Thoracic aorta (tissue), 2 donors: ENCODE measurements at places on chromosomes 2 and 18.

GRCh38 chr2:28004086-28004485, 113.6 kb downstream of the BABAM2 start:
- no peak for DNase-seq

- no peak for DNase-seq
These were observed 16.5 kb upstream of the CYTIP start for GRCh38 chr2:157460384-157460837.

DNA sequence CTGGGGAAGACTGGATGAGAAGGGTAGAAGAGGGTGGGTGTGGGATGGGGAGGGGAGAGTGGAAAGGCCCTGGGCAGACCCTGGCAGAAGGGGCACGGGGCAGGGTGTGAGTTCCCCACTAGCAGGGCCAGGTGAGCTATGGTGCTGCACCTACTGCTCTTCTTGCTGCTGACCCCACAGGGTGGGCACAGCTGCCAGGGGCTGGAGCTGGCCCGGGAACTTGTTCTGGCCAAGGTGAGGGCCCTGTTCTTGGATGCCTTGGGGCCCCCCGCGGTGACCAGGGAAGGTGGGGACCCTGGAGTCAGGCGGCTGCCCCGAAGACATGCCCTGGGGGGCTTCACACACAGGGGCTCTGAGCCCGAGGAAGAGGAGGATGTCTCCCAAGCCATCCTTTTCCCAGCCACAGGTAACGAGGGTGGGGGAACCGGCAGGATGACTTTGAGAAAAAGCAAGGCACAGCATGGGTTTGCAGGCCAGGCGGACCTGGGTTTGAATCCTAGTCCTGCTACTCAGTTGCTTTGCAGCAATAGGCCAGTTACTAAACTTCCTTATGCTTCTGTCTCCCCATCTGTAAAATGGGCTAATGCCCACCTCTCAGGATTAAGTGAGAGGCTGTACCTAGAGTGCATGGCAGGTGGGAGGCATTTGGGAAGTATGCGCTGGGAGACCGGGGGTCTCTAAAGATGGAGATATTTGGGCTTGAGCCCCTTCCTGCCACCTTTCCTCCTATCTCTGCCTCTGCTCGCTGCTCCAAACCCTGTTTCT, at the start of gene INHA:
TSS of gene INHA (plus strand) at position 74 of the 765 bp plus-strand sequence. CDS start at position 139, 65 bp downstream.
- DNase-seq = no peak

DNA sequence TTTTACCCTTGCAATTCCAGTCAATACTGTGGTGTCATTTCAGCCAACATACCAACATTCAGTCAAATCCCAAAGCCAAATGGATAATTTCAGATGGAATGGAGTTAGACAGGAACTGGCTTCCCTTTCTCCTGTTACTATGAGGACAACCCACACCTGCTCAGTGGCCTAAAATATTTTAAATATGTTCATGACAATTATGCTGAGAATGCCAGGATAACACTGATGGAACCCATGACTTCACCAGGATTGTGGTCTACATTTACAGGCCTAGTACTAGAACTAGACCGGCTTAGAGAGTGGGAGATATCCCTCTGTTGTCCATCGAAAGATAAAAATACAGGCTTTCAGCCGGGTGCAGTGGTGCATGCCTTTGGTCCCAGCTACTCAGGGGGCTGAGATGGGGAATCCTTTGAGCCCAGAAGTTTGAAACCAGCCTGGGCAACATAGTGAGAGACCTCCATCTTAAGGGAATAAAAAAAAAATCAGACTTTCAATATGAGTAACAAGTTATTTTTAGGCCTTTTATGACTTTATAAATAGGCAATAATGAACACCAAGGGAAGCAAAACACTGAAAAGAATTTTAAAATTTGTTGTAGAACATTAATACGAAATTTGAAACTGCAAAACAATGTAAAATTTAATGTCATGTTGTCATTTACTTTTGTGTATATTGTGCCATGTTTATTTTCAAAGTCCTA, 14.2 kb downstream of the GPATCH11 start:
- no peak for DNase-seq

DNA sequence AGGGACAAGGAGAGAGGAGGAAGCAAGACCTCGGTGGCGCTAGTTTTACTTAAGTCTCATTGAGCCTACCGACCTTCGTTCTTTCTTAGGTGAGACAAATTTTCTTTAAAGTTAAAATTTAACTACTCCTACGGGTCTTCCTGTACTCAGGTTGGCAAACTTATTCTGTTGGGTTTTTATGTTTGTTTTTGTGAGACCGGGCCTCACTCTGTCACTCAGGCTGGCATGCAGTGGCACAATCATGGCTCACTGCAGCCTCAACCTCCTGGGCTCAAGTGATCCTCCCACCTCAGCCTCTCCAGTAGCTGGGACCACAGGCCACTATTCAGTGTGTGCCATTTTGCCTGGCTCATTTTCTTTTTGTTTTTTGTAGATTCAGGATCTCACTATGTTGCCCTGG, 189.0 kb downstream of the TNS1 start:
- no peak for DNase-seq

DNA sequence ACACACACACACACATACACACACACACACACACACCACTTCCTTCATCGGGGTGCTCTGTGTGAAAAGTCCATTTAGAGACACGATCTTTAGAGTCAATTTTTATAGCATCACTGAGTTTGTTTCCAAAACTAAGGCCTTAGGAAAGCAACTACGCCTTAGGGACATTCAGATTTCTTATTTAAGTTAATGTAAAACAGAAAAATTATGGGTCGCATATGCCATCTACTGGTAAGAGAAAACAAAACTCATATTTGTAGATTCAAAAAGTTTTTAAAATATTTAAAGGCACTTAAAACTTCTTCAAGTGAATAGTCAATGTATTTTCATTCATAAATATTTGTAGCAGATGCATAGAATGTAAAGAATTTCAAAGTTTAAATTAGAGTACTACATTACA, 166.2 kb downstream of the ATAD2B start:
- DNase-seq = no peak

DNA sequence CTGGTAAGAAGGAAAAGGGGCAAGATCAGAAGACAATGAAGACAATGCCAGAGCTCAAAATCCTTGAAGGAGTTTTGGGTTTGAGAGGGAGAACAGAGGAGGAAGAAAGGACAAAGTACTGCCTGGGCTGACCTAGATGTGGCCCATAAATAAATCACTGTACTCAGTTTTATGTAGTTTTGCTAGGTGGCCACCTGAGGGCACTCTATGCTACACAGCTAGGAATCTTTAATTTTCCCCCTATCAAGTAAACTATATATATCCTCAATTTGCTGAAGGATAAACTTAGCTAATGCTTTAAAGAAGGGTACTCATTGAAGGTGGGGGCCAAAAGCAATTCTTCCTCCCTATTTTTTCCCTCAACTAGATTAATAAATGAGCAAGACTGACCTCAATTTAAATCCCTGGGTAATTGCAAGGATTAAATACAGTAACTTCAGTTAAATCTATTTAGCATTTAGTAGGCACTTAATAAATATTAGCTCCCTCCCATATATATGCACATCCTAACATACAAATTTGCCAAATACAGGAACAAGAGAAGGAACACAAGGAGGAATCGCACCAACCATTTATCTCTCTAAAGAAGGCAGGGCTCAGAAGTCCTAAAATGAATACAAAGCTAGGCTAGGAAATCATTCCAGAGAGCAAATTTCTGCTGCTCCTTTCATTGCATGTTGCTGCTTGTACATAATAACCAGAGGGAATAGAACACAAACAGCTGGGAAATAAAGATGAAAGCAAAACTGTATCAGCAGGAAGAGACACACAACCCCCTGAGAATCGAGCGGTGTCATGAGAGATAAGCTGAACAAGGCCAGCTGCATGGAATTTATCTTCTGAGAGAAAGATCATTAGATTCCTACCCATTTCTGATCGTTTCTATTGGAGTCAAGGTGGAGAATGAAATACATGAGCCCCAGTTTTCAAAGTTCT, 540.1 kb downstream of the NRXN1 start:
- no peak for DNase-seq

DNA sequence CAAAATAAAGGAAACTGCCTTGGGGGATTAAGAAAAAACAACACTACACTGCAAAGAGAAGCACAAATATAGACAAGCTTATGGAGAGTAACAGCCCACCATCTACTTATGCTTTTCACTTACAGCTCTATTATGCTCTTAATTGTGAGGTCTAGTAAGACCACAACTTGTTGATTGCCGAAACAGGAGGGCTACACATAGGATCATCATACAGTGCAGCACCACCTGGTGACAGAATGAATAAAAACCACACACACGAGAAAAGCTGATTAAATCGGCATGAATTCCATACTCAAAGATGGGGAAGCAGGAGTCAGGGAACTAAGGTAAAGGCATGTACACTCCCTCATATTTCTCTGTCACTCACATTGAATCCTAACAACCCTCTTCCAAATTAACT, 259.2 kb downstream of the IKZF2 start:
- no peak for DNase-seq

GRCh38 chr2:39849064-39849463, 70.0 kb upstream of the THUMPD2 start:
- DNase-seq = no peak

DNA sequence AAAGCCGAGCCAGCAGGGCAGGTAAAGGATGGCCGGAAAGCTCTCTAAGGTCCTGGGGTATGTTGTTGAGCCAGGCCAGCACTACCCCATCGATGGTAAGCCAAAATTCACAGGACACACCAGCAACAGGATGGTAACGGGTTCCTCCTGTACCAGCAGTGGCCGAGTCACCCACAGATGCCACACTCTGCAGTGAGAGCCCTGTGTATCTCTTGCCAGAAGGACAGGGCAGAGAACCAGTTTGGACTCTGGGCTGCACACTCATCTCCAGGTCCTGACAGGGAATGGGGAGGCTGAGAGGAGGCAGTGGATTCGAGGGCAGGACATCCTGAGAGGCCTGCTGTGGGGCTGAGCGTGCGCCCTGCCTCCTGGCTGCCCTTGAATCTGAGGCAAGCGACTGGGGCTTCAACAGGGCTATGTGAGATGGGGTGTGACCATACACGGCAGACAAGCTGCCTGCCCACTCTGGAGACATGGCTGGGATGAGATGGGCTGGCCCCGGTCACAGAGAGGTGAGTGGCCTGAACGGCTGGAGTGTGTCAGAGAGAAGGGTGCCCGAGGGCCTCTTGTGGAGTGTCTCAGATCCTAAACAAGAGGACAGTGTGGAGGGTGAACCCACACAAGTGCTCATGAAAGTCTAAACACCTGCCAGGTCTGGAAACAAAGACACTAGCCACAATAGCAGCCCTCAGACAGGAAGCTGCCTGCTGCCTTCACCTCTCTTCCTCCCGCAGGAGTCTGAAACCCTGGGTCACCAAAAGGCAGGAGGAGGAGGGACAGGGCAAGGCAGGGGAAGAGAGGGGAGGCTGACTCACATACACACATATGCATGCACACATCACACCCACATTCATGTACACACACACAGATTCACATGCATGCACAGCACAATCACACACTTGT, 182.3 kb downstream of the LOXHD1 start:
- DNase-seq = no peak

- DNase-seq = no peak
These were observed 912.6 kb upstream of the FSHR start for GRCh38 chr2:50066873-50067272.

DNA sequence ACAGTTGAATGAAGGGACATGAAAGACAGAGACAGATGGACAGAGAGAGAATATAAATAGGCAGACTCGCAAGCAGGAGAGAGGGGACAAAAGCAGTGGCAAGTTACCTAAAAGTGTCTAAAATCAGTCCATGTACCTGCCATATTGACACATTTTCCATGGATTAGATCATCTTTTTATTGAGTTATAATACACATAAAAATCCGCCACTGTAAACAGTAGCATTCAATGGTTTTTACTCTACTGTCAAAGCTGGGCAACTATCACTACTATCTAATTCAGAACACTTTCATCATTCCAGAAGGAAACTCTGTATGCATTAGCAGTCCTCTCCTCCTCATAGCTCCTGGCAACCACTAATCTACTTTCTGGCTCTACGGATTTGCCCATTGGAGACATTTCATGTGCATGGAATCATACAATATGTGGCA, 10.1 kb downstream of the CFAP210 start:
- DNase-seq = no peak

DNA sequence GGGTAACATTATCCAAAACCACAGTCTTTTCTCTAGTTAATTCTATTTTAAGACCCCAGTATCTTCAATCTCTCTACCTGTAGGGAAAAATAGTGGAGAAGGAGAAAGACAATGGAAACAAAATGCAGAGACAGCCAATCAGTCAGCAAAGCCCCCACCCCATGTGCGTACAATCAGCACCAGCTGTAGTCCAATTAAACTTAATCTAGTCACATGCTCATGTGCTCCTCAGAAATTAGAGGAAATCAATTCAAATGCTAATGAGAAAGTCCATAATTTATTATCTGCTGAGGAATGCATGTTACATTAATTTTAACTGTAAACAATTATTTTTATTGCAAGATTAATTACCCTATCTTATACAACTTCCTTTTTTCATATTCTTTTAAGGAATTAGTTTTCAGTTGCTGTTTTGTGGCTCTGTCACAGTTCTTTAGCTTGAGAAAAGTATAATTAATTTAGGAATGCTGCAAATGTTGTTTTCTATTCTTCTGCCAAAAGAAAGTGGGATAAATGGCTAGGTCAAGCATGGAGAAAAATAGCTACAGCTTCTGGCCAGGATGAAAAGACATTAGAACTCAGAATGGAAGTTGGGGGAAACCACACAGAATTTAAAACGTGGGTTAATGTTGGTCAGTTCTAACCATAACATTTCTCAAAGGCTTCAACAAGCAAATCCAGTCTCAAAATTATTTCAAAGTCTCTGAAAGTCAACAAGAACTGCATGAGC, 232.4 kb upstream of the HNRNPA3 start:
- no peak for DNase-seq

- DNase-seq = no peak
These were observed 124.4 kb downstream of the ZNF516 start for GRCh38 chr18:76370686-76371085.

DNA sequence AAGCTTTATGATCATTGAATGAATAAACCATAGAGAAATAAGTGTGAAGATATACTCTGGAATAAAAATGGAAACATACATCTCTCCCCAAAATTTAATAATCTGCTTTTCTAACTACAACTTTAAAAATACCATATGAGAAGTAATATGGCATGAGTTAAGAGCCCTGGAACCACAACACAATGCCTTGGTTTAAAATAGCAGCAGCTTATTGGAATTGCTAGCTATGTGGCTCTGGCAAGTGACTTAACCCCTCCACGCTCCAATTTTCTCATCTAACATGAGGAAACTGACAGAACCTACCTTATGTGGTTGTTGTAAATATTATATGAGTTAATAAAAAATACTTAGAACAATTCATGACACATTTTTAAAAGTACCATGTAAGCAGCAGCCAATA, 76.4 kb downstream of the VPS54 start:
- DNase-seq = no peak

- peak; percentile 58 for DNase-seq
These were observed 27.1 kb upstream of the PTMA start for GRCh38 chr2:231680992-231681852.

- no peak for DNase-seq
These were observed 132.2 kb downstream of the DNER start for GRCh38 chr2:229582151-229582550.

DNA sequence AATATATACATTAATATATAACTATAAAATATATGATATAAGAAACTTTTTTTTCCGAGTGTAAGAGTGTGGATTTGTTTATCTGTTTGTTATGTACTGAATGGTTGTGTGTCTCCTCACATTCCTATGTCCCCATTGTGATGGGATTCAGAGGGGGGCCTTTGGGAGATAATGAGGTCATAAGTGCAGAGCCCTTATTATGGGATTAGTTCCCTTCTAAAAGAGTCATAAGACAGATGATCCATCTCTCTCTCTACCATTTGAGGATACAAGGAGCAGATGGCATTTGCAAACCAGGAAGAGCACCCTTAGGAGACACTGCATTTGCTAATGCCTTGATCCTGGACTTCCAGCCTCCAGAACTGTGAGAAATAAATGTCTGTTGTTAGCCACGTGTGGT, 30.3 kb upstream of the SAP130 start:
- DNase-seq = no peak
